Renal cortical epithelial cell (primary cell): ENCODE measurements at places on chromosomes 7 and 10. TPM values are rescaled to one million over a fixed set of nuclear protein-coding genes. Genes with fewer than 3 reads are reported as not detected.

Gene ABCC2
- 0.17 and 0.65 TPM in 2 replicates for total RNA-seq

Gene RSPH10B
- 0.17 and 1.4 TPM in 2 replicates for total RNA-seq

Gene FGFR2
- 4.7 and 50.3 TPM in 2 replicates for total RNA-seq

Gene COL17A1
- 0.89 and 3.3 TPM in 2 replicates for total RNA-seq

Gene CFAP70
- total RNA-seq: 0.52 and 3.7 TPM in 2 replicates

Gene GIMAP1
- total RNA-seq: not detected in 2 replicates

Gene TMEM72
- 0.15 TPM in 1 of 2 replicates, not detected in the other for total RNA-seq

Gene CPA5
- total RNA-seq: not detected in 2 replicates

Gene UBE2D4
- total RNA-seq: 10.4 and 17.0 TPM in 2 replicates

Gene JCAD
- total RNA-seq: 3.3 and 8.2 TPM in 2 replicates

- no peak for DNase-seq
These were observed 382.6 kb upstream of the AKR1E2 start for GRCh38 chr10:4443419-4443818.

GRCh38 chr10:84574102-84574501, 245.7 kb downstream of the CCSER2 start:
- peak; percentile 2 for DNase-seq

DNA sequence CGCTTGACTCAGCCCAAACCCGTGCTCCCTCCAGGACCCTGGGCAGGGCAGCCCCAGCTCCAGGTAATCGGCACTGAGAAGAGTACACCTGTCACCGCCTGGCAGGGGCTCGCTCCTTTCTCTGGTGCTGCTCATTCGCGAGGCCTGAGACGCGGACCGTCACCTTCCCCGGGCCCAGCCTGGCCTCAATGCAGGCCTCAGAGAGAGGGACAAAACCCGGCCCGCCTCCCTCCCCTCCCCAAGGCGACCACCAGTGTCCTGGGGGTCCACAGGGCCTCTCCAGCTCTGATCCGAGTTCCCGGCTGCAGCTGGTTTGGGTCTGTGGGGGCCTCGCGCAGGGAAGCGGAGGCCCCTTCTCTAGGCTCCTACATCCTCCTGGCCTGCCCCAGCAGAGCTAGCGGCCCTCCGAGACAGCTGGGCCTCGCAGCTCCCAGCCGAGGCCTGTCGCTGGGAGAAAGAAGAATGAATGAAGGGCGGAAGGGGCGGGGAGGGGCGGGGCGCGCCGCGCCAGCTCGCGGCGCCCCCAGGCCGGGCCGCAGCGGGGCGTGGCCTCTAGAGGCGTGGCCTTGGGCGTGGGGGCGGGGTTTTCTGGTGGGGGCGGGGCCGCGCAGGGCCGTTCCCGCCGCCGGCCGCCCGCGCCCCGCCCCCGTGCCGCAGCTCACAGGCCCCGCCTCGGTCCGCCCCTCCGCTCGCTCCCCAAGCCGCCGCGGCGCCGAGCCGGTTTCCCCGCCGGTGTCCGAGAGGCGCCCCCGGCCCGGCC, at the start of gene LIMK1:
TSS of gene LIMK1 (plus strand) at position 688 of the 760 bp plus-strand sequence. CDS start 187 bp downstream, outside the sequence.
- DNase-seq: no peak

- DNase-seq: peak; percentile 80
These were observed 6.2 kb upstream of the RRP12 start for GRCh38 chr10:97407211-97407951.

- no peak for DNase-seq
These were observed 15.2 kb downstream of the STK32C start for GRCh38 chr10:132292287-132293200.

GRCh38 chr7:144762853-144763252, 73.0 kb downstream of the TPK1 start:
- no peak for DNase-seq

DNA sequence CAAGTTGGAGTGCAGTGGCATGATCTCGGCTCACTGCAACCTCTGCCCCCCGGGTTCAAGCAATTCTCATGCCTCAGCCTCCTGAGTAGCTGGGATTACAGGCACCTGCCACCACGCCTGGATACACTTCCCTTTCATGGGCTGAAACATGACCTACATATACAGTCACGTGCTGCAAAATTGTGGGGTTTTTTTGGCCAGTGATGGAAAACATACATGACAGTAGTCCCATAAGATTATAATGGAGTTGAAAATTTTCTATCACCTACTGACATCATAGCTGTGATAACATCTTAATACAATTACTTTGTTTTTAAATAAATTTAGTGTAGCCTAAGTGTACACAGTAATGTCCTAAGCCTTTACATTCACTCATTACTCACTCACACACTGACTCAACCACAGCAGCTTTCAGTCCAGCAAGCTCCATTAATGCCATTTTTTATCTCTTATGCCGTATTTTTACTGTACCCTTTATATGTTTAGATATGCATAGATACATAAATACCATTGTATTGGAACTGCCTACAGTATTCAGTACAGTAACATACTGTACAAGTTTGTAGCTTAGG, 79.9 kb upstream of the TMEM196 start:
- DNase-seq: no peak

DNA sequence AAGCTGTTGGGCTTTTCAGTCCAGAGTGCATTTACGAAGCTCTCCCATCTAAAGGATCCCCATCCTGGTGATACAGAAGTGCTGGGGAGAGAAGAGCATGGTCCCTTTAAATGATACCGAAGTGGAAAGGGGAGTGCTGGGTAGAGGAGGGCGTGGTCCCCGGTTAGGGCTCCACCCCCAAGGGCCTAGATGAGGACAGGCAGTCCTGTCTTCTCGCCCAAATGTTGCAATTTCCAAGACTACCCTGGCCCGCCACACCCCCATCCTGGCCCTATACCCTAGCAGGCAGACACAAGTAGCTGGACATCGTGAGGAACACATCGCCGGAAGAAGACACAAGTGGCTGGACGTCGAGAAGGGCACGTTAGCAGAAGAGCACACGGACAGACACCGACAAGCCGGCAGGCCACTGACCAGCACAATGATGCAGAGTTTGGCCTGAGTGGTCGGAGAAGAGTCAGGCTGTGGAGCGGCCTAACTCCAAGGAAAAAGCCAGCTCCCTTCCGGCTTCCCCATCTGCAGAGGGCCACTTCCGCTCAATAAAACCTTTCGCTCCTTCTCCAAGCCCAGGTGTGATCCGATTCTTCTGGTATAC, 439.5 kb upstream of the NRP1 start:
- no peak for DNase-seq
